ENCODE measurements at places on chromosomes 11 and 22. TPM values are rescaled to one million over a fixed set of nuclear protein-coding genes. Genes with fewer than 3 reads are reported as not detected.

The RCN1 gene
- 14.7 TPM for total RNA-seq

The FAT3 gene
- total RNA-seq, result not detected

The C11orf21 gene
- not detected for total RNA-seq

The IRAG1 gene
- total RNA-seq, result 0.13 TPM

The MS4A4A gene
- not detected for total RNA-seq

The DMC1 gene
- 0.28 TPM for total RNA-seq

GRCh38 chr11:5232176-5232575, 2.1 kb downstream of the HBD start:
- H3K4me1 ChIP-seq, result no peaks in the 10 kb centered on the region
- H3K4me3 ChIP-seq, result no peak overlapping the region
- no peaks in the 10 kb centered on the region for H3K27me3 ChIP-seq
- no peaks in the 10 kb centered on the region for H3K36me3 ChIP-seq
- H3K27ac ChIP-seq, result no peak overlapping the region

GRCh38 chr11:121929581-121929980, 186.4 kb downstream of the BLID start:
- DNase-seq, result peak; percentile 35
- H3K4me3 ChIP-seq, result 0 out of 2 replicates have a peak overlapping the region, but pooled peaks have one; percentile 9
- H3K27me3 ChIP-seq, result no peaks in the 10 kb centered on the region
- H3K27ac ChIP-seq, result peak overlapping the region; percentile 90

GRCh38 chr22:35443790-35444684, 44.1 kb downstream of the MCM5 start:
- H3K4me1 ChIP-seq, result peaks cover 7% of the 10 kb centered on the region
- 0 out of 3 replicates have a peak, but pooled peaks cover 4% of the 10 kb centered on the region for H3K36me3 ChIP-seq
- H3K4me3 ChIP-seq, result no peak overlapping the region
- no peak overlapping the region for H3K27ac ChIP-seq
- DNase-seq, result no peak
- no peaks in the 10 kb centered on the region for H3K27me3 ChIP-seq

DNA sequence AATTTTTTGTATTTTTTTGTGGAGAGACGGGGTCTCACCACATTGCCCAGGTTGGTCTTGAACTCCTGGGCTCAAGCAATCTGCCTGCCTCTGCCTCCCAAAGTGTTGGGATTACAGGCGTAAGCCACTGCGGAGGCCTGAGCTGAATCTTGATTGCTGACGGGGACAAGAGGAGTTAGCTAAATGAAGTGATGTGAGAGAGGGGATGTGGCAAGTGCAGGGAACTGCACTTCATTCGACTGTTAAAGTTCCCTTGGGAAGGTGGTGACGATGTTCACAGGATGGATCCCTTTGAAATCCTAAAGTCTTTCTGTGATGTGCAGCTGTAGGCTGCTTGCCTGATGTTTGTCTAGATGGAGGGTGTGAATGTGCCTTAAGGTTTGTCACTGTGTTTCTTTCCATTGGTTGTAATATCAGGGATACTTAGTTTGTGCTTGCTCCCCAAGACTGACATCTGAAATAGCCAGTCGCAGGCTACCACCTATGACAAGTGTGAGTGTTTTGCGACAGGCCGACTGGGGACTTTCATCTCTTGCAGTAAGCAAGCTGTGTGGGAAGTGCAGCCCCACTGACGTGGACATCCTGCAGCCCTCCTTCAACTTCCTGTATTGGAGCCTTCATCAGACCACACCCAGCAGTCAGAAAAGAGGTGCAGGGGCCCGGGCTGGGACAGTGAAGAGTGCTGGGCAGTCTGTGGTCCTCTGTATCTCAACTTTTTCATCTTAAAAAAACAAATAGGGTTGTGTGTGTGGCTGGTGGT, 19.6 kb upstream of the CCDC134 start:
- H3K4me1 ChIP-seq, result 0 out of 2 replicates have a peak, but pooled peaks cover 7% of the 10 kb centered on the region
- no peak overlapping the region for H3K4me3 ChIP-seq
- DNase-seq, result peak; percentile 56
- no peak overlapping the region for H3K27ac ChIP-seq

GRCh38 chr22:20205464-20205963, 54.7 kb upstream of the CCDC188 start:
- H3K27ac ChIP-seq, result no peak overlapping the region

- H3K4me1 ChIP-seq, result peaks cover 50% of the 10 kb centered on the region
- DNase-seq, result no peak
- H3K4me3 ChIP-seq, result no peak overlapping the region
- no peaks in the 10 kb centered on the region for H3K27me3 ChIP-seq
- no peak overlapping the region for H3K27ac ChIP-seq
- no peaks in the 10 kb centered on the region for H3K36me3 ChIP-seq
Measured at GRCh38 chr22:46366327-46366731, 30.8 kb downstream of the TRMU start.

DNA sequence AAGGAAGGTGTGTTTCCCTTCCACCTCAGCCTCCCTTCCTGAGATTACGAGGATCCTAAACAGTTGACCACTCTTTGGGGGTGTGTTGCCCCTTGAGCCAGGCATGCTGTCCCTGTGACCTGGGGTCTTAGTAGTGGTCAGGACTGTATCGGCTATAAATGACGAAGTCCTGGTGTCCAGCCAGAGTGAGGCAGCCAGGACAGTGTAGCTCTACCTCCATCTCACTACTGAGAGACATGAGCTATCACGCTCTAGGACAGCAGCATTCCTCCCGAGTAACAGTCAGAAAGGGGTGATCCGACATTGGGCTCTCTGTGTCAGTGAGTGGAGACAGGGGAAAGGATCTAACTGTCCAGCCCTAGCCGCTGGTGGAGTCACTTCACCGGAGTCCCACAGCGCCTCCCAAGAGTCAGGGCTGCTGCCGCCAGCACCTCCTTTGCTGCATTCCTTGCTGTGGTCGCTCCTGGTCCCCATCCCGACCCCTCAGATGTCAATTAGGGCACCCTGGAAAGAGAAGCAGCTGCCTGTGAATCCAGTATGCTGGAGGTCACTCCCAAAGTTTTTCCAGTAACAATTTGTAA, 3.3 kb upstream of the B3GNT6 start:
- no peak overlapping the region for H3K4me3 ChIP-seq
- no peak overlapping the region for H3K27ac ChIP-seq
- peaks cover 4% of the 10 kb centered on the region for H3K27me3 ChIP-seq
- H3K4me1 ChIP-seq, result peaks cover 7% of the 10 kb centered on the region
- DNase-seq, result no peak
